ENCODE measurements at places on chromosomes 5 and 9.
A peak's percentile ranks its signal among the peaks of the same experiment; 100 is the strongest.

DNA sequence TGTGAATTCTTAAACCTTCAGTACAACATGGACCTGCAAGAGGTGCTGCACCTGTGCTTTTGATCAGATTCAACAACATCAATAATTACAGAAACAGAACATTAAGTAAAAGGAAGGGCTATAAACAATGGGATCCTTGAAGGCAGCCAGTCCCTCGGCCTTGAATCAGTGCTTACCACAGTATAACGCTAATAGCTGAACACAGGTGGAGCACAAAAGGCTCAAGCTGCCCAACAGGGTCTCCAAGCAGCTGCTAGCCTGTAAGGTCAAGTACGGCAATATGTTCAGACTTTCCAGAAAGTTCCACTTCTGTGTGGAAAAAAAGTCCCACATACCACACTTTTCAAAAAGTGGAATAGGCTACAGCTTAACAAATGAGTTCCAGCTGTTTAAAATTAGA, 61.9 kb upstream of the ITGA1 start:
- DNase-seq, result no peak

GRCh38 chr5:151432210-151432609, 15.2 kb upstream of the SLC36A1 start:
- DNase-seq, result no peak

- DNase-seq, result no peak
These were observed 91.6 kb upstream of the PRRC1 start for GRCh38 chr5:127425868-127426267.

GRCh38 chr9:107373809-107374208, 90.7 kb downstream of the RAD23B start:
- DNase-seq, result no peak

GRCh38 chr5:102211165-102211564, 84.9 kb downstream of the SLCO4C1 start:
- DNase-seq, result no peak

DNA sequence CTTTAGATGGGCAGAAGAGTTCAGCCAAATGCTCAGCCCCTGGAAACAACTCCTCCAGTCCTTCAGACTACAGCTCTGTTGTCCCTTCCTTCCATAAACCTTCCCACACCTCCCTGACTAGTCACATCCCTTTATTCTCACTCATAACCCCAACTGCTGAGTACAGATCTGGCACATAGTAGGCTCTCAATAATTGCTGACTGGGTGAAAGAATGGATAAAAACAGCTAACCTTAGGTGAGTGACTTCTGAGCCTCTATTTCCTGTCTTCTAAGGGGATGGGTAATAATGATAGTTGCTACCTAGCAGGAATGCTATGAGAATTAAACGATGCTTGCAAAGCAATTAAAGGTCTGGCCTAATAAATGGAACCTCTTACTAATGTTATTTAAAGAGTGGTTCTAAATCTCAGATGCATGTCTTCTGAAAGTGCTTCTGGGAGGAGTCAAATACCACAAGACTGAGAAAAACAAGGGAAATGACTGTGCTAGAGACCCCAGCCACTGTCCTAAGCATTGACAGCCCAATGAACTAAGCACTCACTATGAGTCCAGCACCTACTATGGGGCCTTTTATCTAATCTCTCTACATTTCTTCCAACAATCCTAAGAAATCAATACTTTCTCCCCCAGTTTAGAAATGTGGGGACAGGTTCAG, 2.5 kb upstream of the NR6A1 start:
- DNase-seq, result no peak

- DNase-seq, result no peak
These were observed 310.8 kb upstream of the DMRT1 start for GRCh38 chr9:530681-531080.

DNA sequence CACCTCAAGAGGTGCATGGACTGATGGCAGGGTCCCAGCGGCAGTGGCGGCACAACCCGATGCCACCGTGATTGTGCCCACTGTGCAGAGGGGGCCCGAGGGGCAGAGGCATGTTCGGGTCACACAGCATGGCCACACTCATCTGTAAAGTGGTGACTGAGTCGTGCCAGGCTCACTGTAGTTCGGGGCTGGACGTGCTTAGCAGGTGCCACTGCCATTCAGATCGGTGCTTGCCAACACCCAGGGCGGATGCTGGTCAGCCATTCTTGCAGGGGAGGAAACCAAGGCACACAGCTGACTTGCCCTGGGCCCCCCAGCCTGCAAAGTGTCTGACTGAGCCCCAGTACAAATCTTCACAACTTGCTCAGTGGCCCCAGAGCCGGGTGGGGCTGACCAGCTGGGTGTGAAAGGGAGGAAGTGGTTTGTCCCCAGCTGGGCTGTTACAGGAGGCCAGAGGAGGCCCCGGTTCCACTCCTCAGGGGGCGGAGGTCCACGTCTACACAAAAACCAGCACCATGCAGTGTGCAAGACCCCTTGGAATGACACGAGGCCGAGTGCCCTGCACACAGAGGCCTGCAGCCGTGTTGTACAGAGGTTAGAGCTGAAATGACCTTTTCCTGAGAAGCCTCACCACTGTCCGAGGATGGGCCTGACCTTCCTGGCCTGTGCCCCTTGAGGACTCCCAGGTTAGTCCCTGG, 17.9 kb downstream of the FGD3 start:
- DNase-seq, result peak; percentile 23

- DNase-seq, result no peak
These were observed 172.4 kb downstream of the SEMA6A start for GRCh38 chr5:116402235-116402634.

- no peak for DNase-seq
These were observed 12.3 kb downstream of the FCN2 start for GRCh38 chr9:134892820-134893420.

DNA sequence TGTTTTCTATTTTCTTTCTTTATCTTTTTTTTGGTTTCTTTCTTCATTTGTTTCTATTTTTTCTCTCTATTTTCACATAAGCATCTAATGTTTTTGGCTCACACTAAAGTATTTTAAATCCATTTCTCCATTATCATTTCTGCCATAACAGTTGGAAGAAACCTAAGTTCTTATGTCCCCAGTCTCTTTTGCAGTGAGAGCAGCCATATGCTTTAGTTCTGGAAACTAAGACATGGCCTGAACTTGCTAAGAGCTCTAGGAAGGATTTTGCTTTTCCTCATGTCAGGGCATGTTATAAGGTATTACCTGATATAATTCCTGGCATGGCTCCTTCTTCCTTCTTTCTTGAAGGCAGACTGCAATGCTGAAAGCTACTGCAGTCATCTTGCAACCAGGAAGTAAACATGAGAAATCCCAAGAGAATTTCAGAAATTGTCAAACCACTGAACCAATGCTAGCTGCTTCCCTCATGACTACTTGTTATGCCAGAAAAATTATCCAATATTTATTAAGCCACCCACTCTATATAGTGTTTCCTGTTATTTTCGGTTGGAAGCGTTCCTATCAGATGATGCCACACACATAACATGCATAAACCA, 171.1 kb downstream of the TAF11L14 start:
- DNase-seq, result no peak

DNA sequence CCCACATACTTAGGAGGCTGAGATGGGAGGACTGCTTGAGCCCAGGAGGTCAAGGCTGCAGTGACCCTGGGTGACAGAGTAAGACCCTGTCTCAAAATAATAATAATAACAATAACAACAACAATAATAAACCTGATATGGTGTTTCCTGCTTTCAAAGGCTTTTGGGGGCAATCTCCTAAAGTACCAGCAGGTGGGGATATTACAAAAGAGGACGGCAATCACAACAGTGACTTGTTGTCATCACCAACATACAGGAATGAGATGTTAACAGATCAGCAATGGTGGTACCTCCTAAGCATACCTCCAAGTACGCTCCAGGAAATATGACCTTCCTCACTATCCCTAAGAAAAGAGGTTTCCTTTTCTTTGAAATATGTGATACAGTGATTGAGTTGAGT, 91.1 kb upstream of the RNF180 start:
- no peak for DNase-seq

DNA sequence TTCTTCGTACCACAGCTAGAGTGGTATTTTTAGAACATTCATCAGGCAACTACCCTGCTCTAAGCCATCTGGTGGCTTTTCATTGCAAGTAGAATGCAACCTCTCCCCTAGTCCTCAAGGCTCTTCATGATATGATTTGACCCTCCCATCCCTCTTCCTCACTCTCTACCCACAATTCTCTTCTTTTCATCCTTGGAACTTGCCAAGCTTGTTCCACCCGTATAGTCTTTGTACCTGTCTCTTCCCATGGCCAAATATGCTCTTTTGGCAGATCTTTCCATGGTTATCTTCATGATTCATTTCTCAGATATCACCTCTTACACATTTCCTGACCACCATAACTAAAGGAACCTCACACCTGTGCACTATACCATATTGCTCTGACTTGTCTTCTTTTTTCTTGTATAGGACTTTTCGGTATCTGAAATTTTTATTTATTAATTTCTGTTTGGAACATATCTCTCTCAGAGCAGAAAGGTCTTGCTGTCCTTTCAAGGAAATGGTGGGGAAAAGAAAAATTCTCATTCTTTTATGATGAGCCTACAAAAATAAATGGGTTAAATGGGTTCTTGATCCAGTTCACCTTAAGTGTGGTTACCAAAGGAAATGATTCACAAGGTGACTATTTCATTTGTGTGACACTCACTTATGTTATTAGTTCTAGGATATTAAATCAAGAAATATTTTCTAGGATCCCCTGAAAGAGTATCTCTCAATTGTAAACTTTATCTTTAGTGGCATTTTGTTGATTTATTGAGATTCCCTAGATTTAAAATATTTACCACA, 3.7 kb upstream of the CD274 start:
- DNase-seq, result no peak

DNA sequence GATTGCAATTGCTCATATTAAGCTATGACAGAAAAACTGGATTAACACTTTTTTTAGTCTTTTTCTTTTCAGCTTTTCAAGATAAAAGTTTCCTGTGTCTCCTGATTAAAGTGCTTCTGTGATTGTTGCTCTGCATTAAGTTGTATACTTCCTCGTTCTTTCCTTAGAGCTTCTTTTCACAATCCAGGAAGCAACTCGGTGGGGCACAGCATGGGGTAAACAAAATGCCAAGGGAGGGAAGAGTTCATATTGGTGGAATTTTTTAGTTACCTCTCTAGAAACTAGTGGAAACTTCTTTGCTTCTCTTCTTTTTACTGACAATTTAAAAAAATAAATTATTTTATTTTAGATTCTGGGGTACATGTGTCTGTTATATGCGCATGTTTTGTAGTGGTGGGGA, 37.8 kb upstream of the ARRDC3 start:
- no peak for DNase-seq

- DNase-seq, result no peak
These were observed 1879.1 kb upstream of the ACO1 start for GRCh38 chr9:30505311-30505710.

- DNase-seq, result no peak
These were observed 150.2 kb downstream of the SEMA5A start for GRCh38 chr5:9395706-9396105.

GRCh38 chr5:107874795-107875194, 204.1 kb upstream of the EFNA5 start:
- no peak for DNase-seq

GRCh38 chr9:136665704-136666371, 3.1 kb downstream of the EGFL7 start:
- DNase-seq, result no peak

DNA sequence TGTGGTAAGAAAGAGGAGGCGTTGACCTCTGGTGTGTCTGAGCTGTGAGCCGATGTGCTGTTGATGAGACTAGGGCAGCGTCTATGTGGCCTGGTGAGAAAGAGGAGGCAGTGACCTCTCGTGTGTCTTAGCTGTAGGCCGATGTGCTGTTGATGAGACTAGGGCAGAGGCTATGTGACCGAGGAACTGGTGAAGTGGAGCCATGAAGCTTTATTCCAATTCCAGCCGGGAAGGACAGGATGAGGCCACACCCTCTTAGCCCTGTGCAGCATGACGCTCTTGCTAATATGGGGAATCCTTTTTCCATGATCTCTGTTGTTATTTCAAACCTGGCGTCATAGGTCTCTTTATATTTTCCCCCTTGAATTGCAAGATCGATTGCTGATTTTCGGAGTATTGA, 172.4 kb downstream of the GOLPH3 start:
- DNase-seq, result no peak

DNA sequence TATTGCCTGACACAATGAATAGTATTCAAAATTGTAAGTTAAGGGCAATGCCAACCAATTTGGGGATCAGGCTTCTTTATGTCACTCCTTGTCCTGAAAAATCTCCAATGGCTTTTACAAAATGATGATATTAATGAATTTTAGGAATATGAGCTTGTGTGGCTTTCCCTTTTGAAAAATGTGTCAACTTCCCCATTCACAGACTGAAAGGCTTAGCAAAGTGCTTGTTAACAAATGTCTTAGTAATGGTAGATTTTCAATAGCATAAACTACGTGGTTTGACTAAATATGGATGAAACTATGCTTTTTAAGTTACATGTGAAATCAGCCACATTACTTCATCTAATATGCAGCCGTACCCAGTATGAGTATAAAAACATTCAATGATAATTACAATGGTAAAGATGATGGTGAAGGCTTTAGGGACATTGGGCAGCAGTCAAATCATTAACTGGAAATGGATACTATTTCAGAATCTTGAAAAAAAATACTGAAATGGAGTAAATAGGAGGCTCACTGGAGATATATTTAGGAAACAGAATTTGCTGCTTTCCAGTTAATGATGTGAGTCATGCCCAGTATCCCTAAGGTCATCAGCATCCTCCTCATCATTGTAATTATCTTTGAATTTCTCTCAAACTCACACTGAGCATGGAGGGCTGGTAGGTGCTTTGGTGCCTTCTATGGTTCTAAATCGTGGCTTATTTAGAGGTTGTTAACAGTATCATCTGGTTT, 113.3 kb upstream of the ZNF608 start:
- no peak for DNase-seq

DNA sequence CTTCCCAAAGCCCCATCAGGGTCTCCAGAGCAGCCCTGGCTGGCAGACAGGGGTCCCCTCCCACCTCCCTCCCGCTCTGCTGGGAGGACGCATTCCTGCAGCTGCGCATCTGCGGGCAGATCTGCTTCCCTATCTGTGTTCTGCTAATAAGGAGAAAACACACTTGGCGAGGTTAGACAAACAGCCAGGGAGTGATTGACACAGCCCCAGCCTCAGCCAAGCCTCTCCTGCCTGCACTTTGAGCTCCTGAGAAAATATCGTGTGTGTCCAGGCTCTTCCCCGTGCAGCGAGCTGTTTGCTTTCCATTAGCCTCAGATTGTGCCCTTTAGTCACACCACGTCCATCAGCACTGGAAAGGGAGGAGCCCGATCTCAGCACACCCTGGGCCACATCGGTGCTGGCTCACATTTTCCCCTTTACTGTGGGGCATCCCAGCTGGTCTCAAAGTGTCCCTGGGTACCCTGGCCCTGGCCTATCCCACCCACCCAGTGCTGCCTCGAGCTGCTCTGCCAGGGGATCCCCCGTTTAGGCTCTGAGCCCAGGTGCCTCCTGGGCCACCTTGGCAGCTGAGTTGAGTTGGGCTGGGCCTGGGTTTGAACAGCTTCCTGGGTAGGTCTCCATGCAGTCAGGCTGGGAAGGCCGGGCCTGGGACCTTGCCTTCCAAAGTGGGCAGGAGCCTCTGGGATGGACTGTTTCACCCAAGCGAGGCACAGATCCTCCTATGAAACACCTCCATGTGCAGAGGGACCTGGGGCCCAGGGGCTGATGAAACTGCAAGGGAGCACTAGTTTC, 61.1 kb downstream of the BARX1 start:
- no peak for DNase-seq

GRCh38 chr5:54835647-54836046, 149.7 kb downstream of the ESM1 start:
- DNase-seq, result no peak
